ENCODE measurements at places on chromosomes 12 and 14. TPM values are rescaled to one million over a fixed set of nuclear protein-coding genes. Genes with fewer than 3 reads are reported as not detected.

GRCh38 chr14:67653651-67654280 lies 20.7 kb downstream of the VTI1B start:
- DNase-seq: no peak

GRCh38 chr14:84646786-84647500 lies 883.0 kb upstream of the FLRT2 start:
- no peak for DNase-seq

- DNase-seq: no peak
These were observed 39.1 kb downstream of the FNTB start for GRCh38 chr14:65025818-65026217.

DNA sequence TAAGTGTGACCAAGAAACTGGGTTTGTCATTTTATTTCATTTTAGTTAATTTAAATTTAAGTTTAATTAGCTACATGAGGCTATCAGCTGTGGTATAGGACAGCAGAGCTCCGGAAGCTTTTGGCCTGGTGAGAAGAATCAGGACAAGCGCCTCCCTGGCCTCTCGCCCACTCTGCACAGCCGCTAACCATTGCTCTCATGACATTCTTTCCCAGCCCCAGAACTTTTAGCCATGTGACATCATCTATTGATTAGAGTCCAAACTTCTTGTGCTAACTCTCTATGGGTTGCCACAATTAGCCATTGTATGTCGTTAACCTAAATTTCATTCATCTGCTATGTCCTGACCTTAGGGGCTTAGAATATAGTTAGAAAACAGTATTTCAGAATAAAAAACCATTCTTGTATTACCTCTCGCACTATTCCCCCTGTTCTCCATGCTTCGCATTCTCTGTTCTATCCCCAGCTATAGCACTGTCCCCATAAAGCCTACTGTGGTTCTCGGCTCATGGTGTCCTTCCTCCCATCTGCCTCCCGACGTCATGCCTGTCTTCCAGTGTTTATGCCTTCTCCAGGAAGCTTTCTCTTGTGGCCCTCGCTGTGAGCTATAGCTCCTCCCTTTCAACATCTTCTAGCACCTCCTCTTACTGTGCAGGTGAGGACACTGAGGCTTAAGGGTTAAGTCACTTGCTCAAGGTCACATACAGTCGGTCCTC lies 23.5 kb downstream of the SSH1 start:
- peak; percentile 84 for DNase-seq

DNA sequence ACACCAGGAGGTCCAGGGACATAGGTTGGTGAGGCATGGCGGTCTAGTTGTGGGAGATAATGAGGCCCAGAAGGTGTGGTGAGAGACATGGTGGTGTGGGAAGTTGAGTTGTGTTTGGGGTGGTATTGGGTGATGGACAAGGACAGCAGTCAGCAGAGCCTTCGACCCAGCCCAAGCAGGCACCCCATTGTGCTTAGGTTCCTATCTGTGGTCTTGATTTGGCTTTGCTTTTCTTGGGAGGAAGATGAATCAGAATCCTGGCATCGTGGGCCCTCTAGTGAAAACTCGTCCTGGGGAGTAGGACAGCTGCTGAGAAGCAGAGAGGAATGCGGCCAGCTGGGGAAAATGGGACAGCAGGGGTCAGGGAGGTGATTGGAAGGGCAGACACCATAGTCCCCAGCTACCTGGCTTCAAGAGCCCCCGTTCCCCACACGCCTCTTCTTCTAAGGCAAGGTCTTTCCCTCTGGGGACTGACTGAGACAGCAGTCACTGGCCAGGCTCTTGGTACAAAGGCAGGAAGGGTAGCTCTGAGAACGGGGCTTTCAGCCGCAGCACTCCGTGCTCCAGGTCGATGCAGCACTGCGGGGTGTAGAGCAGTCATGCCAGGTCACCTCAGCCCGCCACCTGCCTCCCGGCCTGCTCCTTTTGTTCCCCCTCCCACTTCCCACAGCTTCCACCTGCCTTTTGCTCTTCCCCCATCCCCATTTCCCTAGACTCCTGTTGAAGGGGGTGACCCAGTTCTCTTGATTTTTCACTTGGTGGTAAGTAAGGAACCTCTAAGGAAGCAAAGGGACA lies 7.9 kb downstream of the NRIP2 start:
- DNase-seq: no peak

Gene ESRRB
- not detected for total RNA-seq

GRCh38 chr12:55762646-55763045 lies 19.7 kb downstream of the GDF11 start:
- DNase-seq: no peak

Gene PPP1R36
- 0.40 TPM for total RNA-seq

GRCh38 chr12:68806488-68807237 lies 1.3 kb upstream of the MDM2 start:
- no peak for DNase-seq

GRCh38 chr14:26744903-26745302 lies 147.1 kb upstream of the NOVA1 start:
- no peak for DNase-seq

DNA sequence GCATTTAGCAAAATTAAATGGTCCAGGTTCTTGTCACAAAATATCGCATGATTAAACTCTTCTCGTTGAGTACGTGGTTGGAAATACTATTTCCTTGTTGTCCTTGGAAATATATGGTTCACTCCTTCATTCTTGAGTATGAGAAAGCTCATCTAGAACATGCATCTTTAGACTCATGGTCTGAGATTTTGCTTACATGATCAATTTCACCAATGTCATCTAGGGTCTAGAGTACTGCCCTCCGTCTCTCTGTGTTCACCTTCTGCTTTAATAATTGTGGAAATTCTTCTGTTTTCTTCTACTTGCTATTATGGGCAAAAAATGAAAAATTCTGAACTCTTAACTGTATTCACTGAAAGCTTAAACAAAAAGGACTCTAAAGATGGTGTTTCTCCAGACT lies 25.9 kb downstream of the MBIP start:
- DNase-seq: no peak

Gene KRT85
- total RNA-seq: not detected

- no peak for DNase-seq
These were observed 7.6 kb downstream of the BDKRB1 start for GRCh38 chr14:96263347-96264199.

DNA sequence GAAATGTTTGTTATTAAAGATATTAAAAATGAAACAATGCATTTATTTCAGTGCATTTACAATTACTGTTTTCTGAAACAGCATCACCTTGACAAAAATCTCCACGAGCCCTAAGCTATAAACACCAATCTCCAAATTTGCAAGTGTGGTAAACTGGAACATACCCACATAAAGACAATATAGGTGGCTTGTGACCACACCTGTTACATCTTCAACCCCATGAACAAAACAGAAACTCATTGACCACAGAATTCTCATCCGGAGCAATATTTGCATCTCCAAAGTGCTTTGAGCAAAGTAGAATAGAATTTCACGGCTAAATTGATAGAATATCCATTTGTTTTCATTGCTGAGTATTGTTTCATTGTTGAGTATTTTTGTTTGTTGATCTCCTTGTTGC lies 375.2 kb upstream of the FLRT2 start:
- DNase-seq: no peak

GRCh38 chr14:63180011-63180410 lies 24.2 kb upstream of the RHOJ start:
- no peak for DNase-seq

DNA sequence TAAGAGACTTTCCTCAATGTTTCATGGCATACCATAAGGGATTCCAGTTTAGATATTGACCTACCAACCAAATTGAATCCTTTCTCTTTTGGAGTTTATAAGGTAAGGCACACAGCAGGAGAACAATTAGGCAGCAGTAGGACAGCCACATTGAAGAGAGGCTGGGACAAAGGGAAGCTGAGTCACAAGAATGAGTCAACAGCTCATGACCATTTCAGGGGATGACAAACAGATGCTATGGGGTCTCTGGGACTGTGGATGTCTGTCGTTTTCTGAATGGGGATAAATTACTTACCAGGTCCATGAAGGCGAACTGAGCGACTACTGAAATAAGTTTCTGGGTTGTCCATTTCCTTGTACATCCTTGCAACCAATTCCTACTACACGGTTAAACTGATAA lies 48.6 kb upstream of the E2F7 start:
- peak; percentile 42 for DNase-seq

- peak; percentile 75 for DNase-seq
These were observed 111.4 kb downstream of the DACT1 start for GRCh38 chr14:58749066-58749669.

Gene UNC79
- under 0.01 TPM for total RNA-seq

- no peak for DNase-seq
These were observed 76.3 kb downstream of the SCAF11 start for GRCh38 chr12:45914090-45914489.

DNA sequence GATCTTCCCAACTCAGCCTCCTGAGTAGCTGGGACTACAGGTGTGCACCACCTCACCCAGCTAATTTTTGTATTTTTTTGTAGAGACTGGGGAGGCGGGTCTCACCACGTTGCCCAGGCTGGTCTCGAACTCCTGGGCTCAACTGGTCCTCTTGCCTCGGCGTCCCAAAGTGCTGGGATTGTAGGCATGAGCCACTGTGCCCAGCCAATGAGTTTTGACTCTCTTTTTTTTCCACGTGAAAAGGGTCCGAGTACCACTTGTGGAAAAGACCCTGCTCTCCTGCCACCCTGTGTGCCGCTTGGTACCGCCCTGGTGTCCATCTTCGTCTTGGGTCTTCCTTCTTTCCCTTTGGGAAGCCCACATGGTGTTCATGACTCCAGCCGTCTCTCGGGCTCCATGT lies 17.6 kb downstream of the TEDC1 start:
- DNase-seq: no peak

- peak; percentile 11 for DNase-seq
These were observed 703 bp downstream of the ASCL4 start for GRCh38 chr12:107775093-107775721.

DNA sequence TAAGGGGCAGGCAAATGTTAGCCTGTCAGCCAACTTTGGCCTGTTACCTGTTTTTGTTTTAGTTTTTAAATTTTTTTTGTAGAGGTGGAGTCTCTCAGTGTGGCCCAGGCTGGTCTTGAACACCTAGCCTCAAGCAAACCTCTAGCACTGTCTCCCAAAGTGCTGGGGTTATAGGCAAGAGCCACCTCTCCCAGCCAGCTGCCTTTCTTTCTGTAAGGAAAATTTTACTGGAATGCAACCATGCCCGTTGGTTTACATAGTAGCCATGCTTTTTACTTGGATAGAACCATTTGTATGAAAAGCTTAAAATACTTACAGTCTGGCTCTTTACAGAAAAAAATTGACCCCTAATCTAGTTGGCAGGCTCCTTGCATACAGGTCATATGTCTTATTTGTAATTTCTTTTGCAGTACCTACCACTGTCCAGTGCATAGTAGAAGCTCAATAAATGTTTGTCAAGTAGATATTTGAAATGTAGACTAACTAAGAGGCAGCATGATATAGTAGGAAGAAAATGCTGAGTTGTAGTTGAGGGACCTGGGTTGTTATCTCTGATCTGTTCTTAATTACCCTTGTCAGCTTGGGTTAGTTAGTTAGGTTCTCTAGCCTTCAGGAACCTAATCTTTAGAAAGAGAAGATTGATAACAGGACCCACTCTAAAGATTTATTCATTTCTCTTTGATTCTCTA lies 4.7 kb downstream of the MDM2 start:
- DNase-seq: no peak

Gene KCNK10
- not detected for total RNA-seq

DNA sequence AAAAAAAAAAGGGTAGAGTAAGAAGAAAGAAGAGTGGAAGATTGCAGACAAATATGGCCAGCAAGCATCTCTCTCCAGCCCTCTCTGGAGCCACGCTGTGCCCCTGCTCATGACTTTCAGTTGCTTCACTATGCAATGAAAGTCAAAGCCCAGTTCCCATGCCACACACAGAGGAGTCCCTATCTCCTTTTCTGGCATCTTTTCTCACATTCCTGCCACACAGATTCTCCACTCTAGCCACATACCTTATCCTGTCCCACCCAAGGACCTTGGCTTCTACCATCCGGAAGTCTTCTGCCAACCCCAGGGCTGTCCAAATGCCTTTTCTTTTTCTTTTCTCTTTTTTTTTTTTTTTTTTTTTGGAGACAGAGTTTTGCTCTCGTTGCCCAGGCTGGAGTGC lies 39.3 kb upstream of the CAPRIN2 start:
- no peak for DNase-seq

DNA sequence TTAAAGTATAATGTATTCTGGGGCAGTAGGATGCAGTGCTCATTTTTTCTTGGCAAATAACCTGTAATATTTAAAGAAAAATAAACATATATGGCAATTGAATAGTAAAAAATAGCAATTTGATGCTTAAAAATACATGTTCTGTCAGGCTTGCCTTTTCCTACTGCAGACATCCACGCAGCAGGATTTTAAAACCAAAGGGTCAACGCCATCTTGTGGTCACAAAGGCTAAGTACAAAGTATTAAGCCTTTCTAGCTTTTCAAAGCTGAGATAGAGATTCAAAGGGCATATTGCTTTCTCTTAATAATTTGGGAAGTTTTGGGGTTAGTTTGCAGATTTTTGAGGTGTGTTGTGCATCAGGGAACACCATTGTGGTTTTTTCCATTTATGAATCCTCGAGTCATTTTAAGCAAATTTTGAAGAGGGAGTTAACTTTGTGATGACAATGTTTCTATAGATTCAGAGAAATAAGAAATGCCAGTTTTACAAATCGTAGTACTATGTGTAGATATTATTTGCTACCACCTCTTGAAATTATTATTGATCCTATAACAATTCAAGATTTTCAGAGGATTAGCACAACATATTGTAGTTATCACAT lies 4.7 kb upstream of the CCER1 start:
- peak; percentile 65 for DNase-seq

- DNase-seq: no peak
These were observed 39.3 kb upstream of the ZNF641 start for GRCh38 chr12:48390026-48390425.

Gene CISTR
- total RNA-seq: not detected

DNA sequence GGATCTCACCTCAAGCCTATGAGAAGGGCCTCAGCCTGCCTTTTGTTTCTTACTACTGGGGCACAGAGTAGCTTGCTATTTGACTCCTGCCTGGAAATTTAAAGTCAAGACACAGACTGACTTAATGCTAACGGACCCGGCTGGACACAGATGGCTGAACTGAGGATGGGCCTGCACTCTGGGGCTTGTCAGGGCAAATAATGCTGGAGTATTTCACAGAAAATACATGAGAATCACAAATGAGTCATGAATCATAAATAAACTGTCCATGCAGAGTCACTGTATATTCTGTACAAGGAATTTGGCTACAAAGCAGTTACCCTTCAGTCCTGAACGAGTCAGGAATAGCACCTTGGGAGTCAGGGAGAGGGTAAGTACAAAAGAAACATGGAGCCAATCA lies 683.2 kb upstream of the FOXG1 start:
- DNase-seq: no peak
